ENCODE measurements at places on chromosomes 12 and 14.

- DNase-seq = no peak
Measured at GRCh38 chr12:123056709-123057108, 76.2 kb downstream of the ARL6IP4 start.

DNA sequence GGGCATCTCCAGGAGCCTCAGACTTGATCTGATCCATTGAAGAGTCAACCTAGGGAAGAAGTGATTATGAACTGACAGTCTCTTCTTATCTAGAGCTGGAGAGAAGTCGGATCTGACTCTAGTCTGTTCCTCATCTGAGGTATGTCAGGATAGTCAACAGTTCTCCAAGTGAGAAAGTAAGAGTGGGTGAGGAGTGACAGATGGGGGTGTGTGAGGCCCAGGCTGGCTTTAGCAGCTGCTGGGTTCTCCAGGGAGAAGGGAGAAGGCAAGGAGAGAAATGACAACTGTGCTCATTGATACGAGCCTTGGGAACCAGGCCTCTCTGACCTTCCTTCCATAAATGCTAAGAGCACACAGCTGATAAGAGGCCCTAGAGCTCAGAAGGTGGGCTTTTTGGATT, 53.3 kb downstream of the IRAK3 start:
- DNase-seq = no peak

DNA sequence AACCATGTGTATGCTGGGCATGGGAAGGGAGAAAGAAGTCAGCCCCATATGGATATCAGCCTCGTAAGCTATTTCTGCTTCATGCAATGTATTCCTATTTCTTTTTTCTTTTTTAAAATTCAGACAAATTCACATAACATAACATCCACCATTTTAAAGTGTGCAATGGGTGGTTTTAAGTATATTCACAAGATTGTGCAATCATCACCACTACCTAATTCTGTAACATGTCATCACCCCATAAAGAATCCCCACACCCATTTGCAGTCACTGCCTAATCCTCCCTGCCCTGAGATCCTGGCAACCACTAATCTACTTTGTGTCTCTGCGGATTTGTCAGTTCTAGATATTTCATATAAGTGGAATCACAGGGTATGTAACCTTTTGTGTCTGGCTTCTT, 9.5 kb downstream of the POMT2 start:
- DNase-seq = no peak

DNA sequence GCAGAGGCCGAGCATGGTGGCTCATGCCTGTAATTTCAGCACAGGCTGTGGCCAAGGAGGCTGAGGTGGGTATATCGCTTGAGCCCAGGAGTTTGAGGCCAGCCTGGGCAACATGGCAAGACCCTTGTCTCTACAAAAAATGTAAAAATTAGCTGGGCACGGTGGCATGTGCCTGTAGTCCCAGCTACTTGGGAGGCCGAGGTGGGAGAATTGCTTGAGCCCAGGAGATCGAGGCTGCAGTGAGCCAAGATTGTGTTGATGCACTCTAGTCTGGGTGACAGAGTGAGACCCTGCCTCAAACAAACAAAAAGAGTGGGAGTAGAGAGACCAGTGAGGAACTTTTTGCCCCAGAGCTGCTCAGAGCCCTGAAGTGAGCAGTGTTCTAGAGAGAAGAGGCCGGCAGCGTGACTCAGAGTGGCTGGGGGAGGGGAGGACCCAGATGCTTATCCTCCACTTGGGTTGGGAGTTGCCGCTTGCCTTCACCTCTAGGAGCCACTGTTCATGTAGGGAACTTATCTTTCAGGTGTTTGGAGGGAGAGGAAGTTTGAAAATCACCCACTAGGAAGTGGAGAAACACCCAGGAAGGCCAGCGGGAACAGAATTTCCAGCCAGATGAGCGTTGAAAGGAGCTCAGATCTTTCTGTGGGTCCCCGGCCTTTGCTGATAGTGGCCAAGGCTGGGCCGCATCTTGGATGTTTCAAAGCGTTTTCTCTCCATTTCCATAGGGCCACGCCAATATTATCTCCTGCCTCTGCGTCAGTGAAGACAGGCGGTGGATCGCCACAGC, 15.3 kb downstream of the CFAP251 start:
- peak; percentile 22 for DNase-seq

DNA sequence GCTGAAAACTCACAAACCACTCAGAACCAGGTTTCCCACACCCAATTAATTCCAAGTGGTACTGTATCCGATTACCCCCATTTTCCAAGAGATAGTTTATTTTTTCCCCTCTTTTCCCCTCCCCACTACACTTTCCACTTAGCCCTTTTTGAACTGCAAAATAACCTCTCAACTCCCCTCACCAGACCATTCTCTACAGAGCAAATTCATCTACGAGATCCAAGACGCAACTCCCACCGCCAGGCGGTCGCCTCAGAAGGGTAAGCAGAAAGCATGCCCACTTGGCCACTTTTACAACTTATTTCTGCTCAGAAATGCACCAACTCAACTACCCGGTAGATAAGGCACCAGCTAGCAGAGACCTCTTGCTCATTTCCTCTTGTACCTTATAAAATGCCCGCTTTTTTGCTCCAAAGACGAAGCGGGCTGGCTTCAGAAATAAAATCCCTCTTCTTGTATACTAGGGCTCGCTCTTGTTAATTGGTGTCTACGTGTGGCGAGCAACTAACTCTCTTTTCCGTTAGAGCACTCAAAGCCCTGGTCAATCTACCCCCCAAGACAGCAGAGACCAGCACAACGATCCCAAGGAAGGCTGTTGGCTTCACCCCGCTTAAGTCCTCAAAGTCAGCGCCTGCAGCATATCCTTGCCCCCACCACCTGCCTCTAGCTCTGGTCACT, 910 bp upstream of the SRP54 start:
- peak; percentile 72 for DNase-seq

DNA sequence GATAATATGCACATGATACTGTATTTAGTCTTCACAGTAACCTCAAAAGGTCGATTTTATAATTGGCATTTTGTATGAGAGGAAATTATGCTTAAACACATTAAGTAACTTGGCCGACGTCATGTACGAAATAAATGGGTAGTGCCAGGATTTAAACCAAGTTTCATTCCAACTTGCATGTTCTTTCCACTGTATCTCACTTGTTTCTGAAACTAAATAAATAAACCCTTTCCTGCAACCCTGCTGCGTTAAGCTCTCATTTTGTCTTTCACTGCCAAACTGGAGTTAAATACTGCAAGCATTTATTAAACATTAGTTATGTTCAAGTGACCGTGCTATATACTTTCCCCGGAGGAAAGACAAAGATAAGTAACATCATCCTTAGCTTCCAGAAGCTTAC, 293.9 kb upstream of the PRKD1 start:
- DNase-seq = no peak

DNA sequence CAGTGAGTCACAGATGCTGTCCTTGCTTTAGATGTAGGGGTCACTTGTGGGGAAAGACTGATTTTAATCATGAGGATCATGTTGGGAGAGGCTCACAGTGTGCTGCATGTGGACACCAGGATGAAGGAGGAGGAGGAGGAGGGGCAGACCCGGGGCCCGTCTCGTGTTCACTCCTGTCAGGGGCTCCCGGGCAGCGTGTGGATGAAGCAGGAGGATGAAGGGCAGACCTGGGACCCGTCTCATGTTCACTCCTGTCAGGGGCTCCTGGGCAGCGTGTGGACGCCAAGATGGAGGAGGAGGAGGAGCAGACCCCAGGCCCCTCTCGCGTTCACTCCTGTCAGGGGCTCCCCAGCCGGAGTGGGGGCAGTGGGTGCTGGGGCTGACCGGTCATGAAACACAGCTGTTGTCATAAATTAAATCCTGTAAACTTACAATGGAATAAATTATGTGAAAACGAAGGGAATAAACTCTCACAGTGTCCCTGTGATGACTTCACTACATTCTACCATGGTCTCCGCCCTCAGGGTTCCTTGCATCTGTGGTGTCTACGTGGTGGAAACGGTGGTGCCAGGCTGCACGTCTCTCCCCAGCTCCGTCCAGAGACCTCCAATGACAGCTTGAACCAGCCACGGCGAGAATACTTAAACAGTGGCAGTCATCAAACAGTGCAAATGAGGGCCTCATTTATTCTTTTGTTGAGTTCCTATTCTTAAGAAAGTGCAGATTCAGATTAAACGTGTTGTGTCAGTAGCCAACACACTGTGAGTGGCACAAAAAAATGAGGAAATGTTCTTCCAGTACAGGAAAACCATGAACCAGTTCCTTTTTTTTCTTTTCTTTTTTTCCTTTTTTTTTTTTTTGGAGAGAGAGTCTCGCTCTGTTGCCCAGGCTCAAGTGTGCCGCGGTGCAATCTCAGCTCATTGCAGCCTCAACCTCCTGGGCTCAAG, 37.7 kb upstream of the SFSWAP start:
- DNase-seq = peak; percentile 32

GRCh38 chr12:25100194-25101091, 94.5 kb downstream of the DNAI7 start:
- no peak for DNase-seq

GRCh38 chr12:58254463-58255100, 313.2 kb downstream of the ATP23 start:
- no peak for DNase-seq

GRCh38 chr12:62730649-62731048, 204.3 kb downstream of the PPM1H start:
- DNase-seq = no peak

DNA sequence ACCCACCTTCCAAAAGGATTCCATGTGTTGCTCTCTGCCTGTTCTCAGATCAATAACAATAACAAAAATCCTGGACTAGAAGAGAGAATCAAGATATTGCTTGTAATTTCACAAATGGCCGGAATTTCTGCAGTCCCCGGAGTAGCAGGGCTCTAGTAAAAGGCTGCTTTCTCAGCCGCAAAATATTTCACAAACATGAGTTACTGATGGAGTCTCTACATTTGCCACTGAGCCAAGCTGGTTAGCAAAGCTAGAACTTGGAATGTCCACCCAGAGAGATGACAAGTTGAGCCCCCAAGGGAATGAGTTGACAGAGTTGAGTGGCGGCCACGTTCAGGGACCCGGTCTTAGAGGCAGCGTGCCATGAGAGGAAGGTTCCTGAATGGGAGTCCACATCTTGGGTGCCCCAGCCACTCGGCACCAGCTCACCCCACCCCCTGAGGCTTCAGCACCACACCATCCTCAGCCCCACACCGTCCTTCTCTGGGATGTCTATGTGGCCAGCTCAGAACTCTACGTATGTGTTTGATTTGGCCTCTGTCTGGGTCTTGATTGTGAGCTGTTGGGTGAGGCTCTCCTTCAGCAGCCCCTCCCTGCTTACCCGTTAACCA, 15.9 kb downstream of the FBLN5 start:
- DNase-seq = no peak

- no peak for DNase-seq
Measured at GRCh38 chr14:98906123-98906995, 365.6 kb downstream of the BCL11B start.

- no peak for DNase-seq
Measured at GRCh38 chr14:47619392-47619791, 56.0 kb downstream of the MDGA2 start.

DNA sequence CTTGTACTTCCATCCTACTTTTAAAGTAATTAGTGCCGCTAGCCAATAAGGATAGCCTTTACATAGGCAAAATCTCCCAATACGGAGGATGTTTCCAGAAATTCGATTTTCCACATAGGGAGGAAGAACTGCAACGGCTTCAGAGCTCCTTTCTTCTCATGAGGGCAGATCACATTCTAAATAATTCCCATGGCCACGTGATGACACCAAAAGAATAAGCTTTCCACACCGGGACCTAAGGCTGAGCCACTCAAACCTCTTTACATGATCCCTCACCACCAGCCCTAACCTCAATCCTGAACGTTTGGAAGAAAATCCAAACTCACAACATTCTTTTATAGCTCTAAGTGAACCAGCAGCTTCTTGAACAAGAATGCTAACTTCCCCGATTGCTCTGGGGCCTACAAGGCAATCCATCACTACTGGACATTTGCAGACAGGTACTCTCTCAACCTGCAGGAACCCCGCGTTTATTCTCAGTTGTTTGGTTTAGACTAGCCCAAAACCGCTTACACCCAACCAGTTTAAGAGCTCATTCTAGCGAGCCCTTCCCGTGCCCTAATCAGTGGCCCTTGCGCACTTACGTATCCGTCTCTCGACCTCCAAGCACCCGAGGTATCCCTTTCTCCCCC, 884 bp downstream of the CAPRIN2 start:
- no peak for DNase-seq

DNA sequence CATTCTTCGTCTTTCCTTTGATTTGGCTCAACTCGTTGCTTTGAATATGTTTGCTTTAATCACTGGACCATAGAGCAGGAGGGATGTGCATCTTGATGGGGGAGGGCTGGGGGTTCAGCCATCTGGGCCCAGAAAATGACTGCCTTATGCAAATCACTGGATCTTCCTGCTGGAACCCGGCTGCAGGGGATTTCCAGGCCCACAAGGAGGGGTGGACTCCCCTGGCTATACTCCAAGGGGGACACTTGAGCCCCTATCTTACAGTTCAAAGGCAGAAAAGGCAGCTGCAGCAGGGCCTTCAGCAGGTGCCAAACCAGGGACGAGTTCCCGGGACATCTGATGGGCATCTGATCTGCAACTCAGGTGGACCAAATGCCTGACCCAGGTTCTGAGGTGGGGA, 122.5 kb downstream of the DICER1 start:
- DNase-seq = no peak

DNA sequence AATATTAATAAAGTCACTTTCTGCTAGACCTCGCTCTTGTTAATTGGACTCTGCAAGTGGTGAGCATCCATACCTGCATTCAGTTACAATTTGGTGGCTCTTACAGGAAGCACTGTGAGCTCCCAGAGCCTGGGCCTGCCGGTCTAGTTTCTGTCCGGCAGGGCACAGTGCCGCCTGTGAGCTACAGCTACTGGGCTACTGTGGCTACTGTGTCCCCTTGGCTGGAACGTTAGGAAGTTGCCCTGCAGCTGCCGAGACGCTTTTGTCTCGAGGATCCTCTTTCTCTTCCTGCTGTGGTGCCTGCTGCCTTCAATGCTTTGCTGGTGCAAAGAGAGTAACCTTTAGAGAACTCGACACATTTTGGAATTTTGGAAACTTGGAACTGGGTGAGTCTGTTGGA, 44.6 kb upstream of the PTGDR start:
- no peak for DNase-seq

DNA sequence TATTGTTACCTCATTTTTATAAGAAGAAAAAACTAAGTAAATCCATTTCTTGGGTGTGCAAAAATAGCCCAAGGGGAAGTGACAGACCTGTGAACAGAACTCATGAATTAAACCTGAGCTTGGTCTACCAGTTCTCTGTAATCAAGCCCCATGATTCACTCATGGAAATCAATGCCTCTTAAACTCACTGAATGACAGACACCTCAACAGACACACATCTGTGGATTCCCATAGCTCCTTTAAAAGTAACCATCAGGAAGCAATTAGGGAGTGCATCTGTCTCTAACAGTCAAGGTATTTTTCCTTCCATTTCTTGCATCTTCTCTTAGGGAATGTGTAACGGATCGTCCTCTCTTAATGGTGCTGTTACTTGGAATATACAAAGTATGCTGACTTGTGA, 215.0 kb upstream of the EEA1 start:
- no peak for DNase-seq

All from common myeloid progenitor, CD34-positive (primary cell).